ENCODE measurements at places on chromosomes 4 and X. TPM values are rescaled to one million over a fixed set of nuclear protein-coding genes. Genes with fewer than 3 reads are reported as not detected.

TFE3 gene
- 27.9 TPM for total RNA-seq

CXorf49B gene
- total RNA-seq: not detected

PAK3 gene
- total RNA-seq: 4.3 TPM

EXOC1L gene
- total RNA-seq: not detected

GAGE12H gene
- not detected for total RNA-seq

VCX2 gene
- total RNA-seq: not detected

TEX13B gene
- total RNA-seq: not detected

TBC1D25 gene
- 8.5 TPM for total RNA-seq

MND1 gene
- total RNA-seq: 4.4 TPM

CXCL1 gene
- 5.9 TPM for total RNA-seq

RASGEF1B gene
- total RNA-seq: 29.2 TPM

PPEF2 gene
- total RNA-seq: not detected

MTM1 gene
- 13.2 TPM for total RNA-seq

GAB3 gene
- 5.3 TPM for total RNA-seq

STATH gene
- not detected for total RNA-seq

CASP3 gene
- 17.3 TPM for total RNA-seq

PCDH19 gene
- 1.8 TPM for total RNA-seq

EMCN gene
- 68.9 TPM for total RNA-seq

GPM6B gene
- total RNA-seq: 15.9 TPM

TEC gene
- total RNA-seq: 2.8 TPM

ANAPC4 gene
- total RNA-seq: 36.8 TPM

NAA11 gene
- not detected for total RNA-seq

SOX3 gene
- total RNA-seq: not detected

AMOT gene
- 43.3 TPM for total RNA-seq

ANXA3 gene
- total RNA-seq: 47.5 TPM

KIAA1210 gene
- 4.1 TPM for total RNA-seq

CPZ gene
- total RNA-seq: 21.4 TPM

FRMPD4 gene
- 0.41 TPM for total RNA-seq

MAOB gene
- 12.9 TPM for total RNA-seq

TAF7L gene
- 0.18 TPM for total RNA-seq

VCX gene
- total RNA-seq: not detected

MCTS1 gene
- 19.9 TPM for total RNA-seq

GLRB gene
- 6.9 TPM for total RNA-seq

CNKSR2 gene
- total RNA-seq: 3.2 TPM

ARMCX5 gene
- 20.6 TPM for total RNA-seq

ADGRA3 gene
- total RNA-seq: 62.5 TPM

TRIM61 gene
- total RNA-seq: 1.2 TPM

GBA3 gene
- total RNA-seq: 13.3 TPM

ASB11 gene
- 5.3 TPM for total RNA-seq

PCGF3 gene
- total RNA-seq: 63.6 TPM

PNCK gene
- total RNA-seq: 6.5 TPM

PNMA6A gene
- total RNA-seq: 6.7 TPM

GLUD2 gene
- 2.3 TPM for total RNA-seq

PABPC5 gene
- 5.2 TPM for total RNA-seq

TASL gene
- 2.2 TPM for total RNA-seq

SMIM9 gene
- not detected for total RNA-seq

MAMLD1 gene
- total RNA-seq: 5.3 TPM

HPGDS gene
- total RNA-seq: 5.1 TPM

DRP2 gene
- total RNA-seq: 2.9 TPM

CENPVL1 gene
- total RNA-seq: 0.18 TPM

TRPC5OS gene
- total RNA-seq: not detected

UGT2A1 gene
- total RNA-seq: 8.8 TPM

USP51 gene
- 7.6 TPM for total RNA-seq

SPARCL1 gene
- 46.2 TPM for total RNA-seq

Data from metanephros (tissue), 2 donors.